Activated CD4-positive, CD25-positive, alpha-beta regulatory T cell treated with anti-CD3 and anti-CD28 coated beads, Interleukin-2, amount 50 U/mL, for 72 hours (primary cell): ENCODE measurements at places on chromosomes 7 and 10.

DNA sequence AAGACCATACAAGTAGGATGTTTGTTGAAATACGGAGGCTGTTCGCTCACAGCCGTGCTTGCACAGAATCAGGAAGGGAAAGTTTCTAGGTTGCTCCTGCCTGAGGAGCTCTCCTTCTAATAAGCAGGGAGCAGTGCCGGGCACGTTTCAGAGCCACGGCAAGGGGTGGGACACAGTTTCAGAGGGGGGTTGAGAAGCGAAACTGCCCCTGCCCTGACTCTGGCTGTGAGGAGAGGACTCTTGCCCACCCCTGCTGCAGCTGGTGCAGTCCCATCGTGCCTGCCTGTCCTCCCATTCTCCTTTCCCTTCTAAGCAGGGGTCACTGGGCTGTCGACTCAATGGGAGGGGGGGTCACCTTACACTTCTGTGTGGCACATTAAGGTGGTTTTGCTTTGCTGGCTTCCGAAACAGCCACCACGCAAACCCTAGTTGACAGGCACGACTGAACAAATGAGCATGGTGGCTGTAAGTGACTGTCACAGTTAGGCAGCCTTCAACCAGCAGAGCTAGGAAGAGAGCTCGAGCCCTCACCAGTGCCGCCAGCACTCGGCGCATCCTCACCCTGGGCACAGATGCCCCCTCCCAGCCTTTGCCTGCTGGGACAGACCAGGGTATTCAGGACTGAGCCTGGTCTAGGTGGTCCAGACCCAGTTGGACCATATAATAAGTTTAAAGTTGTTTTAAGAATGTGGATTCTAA is 37.5 kb downstream of the ZNF467 start:
- no peak for DNase-seq

DNA sequence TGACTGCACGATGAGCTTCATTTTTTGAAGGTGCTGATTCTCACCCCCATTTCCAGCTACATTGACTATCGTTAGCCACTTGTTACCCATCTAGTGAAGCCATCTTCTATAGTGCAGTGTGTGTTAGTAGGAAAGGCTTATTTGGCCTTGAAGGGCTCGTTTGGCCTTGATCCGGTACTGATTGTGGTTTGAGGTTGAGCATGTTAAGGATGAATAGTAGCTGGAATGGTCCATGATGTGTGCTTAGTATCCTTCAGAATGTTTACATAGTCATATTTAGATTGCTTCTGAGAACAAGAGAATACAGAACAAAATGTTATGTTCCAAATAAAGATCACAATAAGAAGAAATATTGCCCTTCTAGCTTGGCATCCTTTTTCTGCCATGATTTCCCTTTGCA is 591.5 kb downstream of the AUTS2 start:
- DNase-seq: no peak

- DNase-seq: no peak
Observed at GRCh38 chr10:31345886-31346285, 26.9 kb downstream of the ZEB1 start.

- DNase-seq: no peak
Observed at GRCh38 chr7:101537205-101537604, 91.9 kb downstream of the MYL10 start.

DNA sequence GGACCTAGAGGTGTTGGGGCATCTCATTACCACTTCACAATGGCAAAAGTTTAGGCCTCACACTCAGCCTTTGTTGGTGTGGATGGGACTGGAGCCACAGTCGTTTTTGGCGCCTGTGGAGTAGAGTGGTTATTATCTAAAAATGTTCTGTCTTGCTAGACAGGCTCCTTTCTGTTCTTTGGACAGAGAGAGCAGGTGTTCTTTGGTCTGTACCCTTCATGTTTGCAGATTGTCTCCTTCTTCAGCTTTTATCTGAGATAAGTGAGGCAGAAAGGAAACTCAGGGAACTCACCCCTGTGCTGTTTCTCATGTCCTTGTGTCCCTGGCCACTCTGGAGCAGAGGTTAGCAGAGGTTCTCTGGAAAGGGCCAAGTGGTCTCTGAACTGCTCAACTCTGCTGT is 103.7 kb downstream of the CCNY start:
- no peak for DNase-seq

DNA sequence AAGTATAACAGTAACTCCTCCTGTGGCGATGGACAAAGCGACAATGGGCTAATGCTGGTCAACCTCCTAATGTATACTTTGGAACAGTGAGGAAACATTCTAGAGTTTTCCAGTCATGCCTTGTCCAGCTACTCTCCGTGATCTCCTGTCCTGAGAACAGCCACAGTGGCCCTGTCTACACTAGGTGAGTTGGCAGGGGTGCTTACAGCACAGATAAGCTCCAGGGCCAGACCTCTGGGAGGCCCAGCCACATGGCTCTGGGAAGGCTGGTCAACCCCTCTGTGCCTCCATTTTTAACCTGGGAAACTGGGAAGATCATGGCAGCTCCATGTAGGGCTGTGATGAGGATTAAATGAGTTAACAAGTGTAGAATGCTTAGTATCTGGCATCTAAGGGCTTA is 57.0 kb downstream of the CLEC2L start:
- DNase-seq: no peak

DNA sequence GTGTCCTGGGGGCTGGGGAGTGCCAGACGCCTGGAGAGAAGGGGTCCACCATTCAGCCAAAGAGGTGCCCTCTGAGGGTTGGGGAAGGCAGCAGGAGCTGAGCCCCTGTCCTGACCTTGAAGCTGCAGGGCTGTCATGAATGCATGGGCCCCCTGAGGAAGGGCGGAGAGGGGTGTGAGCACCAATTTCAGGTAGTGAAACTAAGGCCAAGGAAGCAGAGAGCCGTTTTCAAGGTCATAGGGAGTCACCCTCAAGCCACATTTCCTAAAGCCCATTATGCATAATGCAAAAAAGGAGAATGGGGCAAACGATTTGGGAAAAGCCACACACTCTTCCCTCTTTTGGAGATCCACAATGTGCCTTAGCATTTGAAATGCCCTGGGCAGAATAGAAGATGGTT is 37.2 kb downstream of the FIGNL1 start:
- no peak for DNase-seq

GRCh38 chr7:103867874-103868273 is 121.6 kb downstream of the RELN start:
- DNase-seq: no peak

- DNase-seq: no peak
Observed at GRCh38 chr7:121798453-121798840, 74.5 kb upstream of the PTPRZ1 start.

DNA sequence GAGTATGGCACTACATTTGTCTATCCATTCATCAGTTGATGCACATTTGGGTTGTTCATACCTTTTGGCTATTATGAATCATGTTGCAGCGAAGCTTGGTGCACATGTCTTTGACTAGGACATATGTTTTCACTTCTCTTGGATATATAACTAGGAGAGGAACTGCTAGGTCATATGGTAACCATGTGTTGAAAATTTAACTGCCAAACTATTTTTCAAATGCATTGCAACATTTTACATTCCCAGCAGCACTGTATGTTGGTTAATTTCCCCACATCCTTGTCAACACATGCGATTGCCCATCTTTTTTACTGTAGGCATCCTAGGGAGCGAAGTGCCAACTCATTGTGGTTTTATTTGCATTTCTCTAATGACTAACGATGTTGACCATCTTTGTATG is 183.4 kb downstream of the PRKCQ start:
- no peak for DNase-seq

DNA sequence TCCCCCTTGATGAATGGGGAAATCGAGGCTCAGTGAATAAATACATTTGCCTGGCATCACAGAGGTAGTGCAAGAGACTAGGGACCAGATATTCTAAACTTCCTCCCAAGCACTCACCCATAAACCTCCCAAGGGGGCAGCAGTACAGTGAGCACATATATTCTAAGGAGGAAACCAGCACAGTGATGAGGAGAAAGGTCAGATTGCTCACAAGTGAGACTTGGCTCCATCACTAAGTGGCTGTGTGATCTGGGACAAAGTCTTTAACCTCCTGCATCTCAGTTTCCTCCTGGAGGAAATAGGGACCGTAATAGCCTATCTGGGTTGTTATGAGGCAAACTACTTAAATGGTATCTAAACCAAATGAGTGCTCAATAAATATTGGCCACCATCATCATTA is 4.3 kb downstream of the PLXNA4 start:
- DNase-seq: no peak

DNA sequence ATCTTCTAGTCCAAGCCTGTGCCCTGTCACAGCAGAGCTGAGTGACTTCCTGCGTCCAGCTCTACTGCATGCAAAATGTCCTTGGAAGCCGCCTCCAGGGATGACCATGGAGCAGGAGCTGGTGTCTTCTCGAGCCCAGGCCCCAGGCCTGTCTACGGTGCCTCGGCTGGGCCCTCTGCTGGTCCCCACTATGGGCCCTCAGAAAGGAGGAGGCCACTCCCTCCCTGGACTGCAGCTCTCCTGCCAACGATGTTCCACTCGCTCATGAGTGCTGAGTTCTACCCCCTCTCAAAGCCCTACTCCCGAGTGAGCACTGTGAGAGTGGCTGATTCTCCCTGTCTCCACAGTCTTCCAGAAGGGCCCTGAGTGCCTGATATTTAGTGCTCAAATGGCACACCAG is 504.9 kb downstream of the PTPRN2 start:
- DNase-seq: no peak

DNA sequence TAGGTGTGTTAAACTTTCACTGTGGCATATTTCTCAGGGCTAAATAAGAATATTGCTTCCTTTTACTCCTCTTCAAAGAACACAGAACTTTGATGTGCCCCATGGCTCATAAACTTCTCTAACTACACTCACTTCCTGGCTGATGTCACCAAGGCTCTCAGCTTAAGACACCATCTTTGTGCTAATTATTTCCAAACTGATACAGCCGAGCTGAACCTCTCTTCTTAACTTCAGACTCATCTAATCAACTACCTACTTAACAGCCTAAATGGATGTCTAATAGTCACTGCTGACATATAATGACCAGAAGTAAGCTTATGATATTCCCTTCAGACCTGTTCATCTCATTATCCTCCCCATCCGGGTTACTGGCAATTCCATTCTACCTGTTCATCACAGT is 3.6 kb downstream of the C10orf67 start:
- no peak for DNase-seq

DNA sequence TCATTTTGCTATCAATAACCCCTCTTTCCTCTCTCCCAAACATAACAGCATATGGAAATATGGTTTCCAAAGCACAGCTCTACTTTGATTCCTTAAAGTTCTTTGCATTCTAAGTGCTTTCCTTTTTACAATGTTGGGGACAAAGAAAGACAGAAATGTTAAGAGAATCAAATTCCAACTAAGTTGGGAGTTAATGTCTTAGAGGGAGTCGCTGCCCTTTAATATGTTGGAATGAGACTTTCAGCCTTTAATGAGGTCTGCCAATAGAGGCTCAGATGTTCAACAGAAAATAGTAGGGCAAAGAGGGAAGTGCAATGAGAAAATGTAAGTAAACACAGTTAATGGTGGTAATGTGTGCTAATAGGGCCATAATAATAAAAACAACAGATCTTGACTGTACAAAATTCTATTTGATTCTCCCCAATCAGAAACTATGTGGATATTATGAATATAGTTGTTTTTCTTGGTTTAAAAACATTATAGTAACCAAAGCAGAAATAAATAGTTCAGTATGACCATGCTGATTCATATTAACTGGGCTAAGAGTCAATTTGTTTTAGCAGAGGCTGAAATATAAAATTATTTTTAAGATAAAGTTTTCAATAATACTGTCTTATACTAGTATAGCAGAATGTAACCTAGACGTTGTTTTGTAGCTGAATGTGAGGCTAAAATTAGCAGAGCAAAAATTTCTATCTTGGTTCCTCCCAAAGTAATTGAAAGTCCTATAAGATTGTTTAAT is 10.3 kb downstream of the HYCC1 start:
- no peak for DNase-seq

GRCh38 chr10:31645786-31646185 is 282.8 kb downstream of the ARHGAP12 start:
- no peak for DNase-seq

GRCh38 chr7:351681-352480 is 61.9 kb downstream of the FOXL3 start:
- peak; percentile 47 for DNase-seq

DNA sequence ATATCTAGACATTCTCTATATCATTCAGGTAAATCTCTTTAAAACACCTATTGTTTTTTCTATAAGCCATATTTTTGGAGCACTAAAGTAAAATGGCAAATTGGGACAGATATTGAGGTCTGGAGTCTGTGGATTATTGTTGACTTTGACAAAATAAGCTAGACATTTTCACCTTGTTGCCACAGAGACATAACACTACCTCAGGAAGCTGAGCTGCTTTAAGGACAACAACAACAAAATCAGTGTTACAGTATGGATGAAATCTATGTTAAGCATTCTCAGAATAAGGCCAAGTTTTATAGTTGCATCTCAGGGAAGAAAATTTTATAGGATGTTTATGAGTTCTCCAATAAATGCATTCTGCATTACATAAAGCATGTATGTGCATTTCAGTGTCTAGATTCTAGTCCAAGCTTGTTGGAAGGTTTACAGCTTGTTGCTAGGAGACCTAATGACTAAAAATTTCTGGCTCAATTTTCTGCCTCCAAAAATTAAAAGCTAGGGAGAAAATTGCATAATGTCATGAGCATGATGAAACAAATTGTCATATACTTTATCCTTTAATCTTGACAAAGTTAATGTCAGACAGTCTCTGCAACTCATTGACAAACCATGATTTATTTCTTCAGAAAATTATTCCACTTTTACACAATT is 18.3 kb downstream of the LIPM start:
- no peak for DNase-seq

GRCh38 chr10:51422311-51423120 is 276.9 kb downstream of the CSTF2T start:
- no peak for DNase-seq

DNA sequence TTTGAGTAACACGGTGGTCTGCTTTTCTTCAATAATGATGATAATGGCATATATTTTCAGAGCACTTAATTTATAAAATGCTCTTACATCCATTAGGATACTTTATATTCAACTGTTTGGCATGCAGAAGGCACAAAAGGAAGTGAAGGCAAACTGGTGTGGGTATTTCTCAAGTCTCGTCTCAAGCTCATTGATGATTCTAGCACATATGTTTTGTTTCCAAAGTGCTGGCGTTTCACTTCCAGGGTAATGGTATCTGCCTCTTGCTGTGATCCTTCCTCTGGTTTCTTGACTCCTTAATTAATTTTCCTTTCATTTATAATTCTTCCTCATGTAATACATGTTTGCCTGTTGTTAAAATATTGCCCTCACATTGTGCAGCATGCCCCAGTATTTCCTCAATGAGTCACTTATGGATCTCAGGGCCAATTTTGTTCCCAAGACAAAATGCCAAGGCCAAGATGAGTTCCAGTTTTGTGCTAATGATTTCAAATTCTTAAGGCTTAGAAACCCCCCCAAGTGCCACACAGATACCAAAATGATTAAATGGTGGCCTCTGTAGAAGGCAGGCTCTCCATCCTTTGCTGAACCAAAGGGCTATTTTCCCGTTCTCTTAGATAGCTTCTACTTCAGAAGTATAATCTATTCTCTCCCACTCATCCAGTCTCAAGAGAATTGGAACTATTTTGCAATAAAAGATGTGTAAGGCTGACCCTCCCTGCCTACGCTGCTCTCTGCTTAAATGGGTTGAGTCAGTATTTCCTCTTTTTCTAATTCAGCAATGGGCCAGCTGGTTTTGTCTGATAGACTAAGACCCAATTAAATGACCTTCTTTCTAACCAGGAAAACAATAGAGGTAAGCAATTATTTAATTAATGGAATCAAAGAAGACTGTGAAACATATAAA is 171.2 kb downstream of the ZNF365 start:
- DNase-seq: no peak
